ENCODE measurements at places on chromosomes 3 and 15. TPM values are rescaled to one million over a fixed set of nuclear protein-coding genes. Genes with fewer than 3 reads are reported as not detected.

The RASGRP1 gene
- total RNA-seq: 0.27 TPM

The PODXL2 gene
- total RNA-seq: 20.8 TPM

The MESP1 gene
- 3.1 TPM for total RNA-seq

DNA sequence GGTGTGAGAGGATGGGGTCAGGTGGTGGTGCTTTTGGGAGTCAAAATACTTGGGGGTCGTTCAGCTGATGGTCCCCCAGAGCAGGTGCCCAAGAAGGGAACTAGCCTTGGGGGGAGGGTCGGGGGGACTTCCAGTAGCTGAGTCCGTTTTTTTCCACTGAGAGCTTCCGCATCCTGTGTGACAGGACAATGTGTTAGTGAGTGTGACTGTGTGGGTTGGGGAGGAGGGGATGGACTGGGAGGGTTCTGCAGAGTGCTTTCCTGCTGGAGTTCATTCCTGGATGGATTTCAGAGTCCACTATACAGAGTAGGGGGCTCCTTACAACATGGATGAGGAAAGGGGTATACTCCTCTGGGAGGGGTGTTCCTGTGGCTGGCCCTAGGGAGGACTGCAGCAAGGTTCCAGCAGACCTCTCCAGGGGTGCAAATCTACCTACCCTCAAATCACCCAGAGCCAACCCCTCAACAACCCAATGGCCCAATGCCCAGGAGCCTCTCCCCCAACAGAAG is 601 bp upstream of the HYAL2 start:
- no peak for DNase-seq

DNA sequence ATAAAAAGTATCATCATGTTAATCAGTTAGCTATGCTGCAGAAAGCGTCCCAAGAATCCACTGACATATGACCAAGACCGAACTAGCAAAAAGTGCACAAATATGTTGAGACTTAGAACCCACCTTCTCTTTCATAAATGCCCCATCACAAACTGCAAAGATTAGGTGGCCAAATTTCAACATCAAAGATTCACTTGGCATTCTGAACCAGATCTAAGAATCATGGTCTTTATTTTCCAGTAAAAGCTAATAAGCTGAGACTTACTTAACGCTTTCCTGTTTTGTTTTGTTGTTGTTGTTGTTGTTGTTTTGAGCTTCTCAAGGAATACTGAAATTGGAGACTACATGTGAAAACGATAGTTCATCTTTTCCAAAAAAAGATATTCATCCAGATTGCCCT is 62.4 kb downstream of the ZBTB20 start:
- DNase-seq: no peak

All from NCI-H460 (cell line).